D721Med (cell line): ENCODE measurements at places on chromosomes 7 and 10.

DNA sequence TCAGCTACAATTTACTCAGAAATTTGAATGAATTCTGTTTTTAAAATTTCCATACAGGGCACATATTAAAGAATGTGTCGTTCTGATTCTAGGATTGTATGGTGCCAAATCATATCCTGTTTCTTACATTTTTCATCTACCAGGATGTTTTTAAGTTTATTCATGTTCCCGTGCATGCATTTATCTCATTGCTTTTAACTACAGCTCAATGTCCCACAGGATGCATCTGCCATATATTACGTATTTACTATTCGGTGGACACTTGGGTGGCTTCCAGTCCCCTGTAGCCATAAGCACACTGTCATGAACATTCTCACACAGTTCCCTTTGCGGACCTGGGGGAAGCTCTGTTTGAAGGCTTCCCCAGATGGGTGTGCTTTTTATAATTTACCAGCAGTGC is 122.3 kb downstream of the CCDC71L start:
- DNase-seq: no peak

GRCh38 chr7:96248405-96248804 is 73.5 kb downstream of the SLC25A13 start:
- no peak for DNase-seq

DNA sequence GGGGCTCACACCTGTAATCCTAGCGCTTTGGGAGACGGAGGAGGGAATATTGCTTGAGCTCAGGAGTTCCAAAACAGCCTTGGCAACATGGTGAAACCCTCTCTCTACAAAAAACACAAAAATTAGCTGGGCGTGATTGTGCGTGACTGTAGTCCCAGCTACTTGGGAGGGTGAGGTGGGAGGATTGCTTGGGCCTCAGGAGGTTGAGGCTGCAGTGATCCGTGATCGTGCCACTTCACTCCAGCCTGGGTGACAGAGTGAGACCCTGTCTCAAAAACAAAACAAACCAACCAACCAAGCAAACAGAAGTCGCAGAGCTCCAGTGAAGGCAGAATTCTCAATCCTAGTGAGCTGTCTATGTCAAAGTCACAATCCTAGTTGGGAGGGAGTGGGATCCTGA is 14.3 kb upstream of the STN1 start:
- DNase-seq: no peak

GRCh38 chr10:86793696-86794095 is 37.3 kb downstream of the BMPR1A start:
- DNase-seq: no peak

DNA sequence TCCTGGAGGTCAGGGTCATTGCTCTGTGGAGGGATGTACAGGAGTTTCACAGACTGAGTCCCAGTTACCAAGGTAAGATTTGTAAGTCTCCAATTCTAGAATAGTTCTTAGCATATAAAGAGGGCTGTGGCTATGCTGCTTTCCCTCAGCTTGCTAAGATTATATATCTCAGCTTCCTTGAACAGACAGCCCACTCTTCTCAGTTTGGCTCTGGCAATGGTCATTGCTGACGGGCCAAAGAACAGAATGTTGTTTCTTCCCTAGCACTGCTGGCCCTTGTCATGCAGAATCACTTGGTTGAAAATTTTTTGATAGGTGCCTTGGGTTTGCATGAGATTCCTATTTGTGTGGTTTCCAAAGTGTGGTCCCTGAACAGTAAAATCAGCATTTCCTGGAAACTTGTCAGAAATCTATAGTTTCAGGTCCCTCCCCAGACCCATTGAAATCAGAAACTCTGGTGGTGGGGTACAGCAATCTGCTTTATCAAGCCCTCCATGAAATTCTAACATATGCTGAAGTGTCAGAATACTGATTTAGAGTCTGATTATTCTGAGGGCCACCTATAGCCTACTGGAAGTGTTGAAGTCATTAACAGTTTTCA is 38.2 kb downstream of the NRBF2 start:
- DNase-seq: no peak

GRCh38 chr7:7805511-7806153 is 87.2 kb upstream of the RPA3 start:
- DNase-seq: no peak

- DNase-seq: peak; percentile 72
Measured at GRCh38 chr10:97676770-97677581, 10.1 kb downstream of the AVPI1 start.

GRCh38 chr10:119872610-119872859 is at the start of gene MCMBP:
MCMBP (minus strand) TSS chr10:119872843; CDS start chr10:119872584, 259 bp downstream.
- no peak for DNase-seq

DNA sequence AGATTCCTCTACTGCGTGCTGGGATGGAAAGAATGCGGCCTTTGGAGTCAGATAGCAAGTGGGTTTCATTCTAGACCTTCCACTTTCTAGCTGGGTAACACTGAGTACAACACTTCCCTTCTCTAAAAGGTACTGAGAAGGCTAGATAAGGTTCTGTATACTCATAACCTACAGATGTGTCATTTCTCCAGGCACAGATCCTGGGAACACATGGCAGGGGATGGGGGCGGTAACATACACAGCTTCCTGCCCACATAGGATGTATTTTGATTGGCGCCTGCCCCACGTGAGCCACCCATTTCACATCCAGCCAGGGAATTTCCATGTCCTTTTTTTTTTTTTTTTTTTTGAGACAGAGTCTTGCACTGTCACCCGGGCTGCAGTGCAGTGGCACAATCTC is 31.8 kb downstream of the KLRG2 start:
- no peak for DNase-seq
